ENCODE measurements at places on chromosomes 4 and X.
A peak's percentile ranks its signal among the peaks of the same experiment; 100 is the strongest.

GRCh38 chr4:22345055-22345454 lies 170.8 kb downstream of the ADGRA3 start:
- DNase-seq: no peak

- no peak for DNase-seq
Measured at GRCh38 chrX:3029129-3029528, 12.1 kb upstream of the ARSF start.

- no peak for DNase-seq
Measured at GRCh38 chr4:120841580-120841979, 80.9 kb downstream of the PRDM5 start.

DNA sequence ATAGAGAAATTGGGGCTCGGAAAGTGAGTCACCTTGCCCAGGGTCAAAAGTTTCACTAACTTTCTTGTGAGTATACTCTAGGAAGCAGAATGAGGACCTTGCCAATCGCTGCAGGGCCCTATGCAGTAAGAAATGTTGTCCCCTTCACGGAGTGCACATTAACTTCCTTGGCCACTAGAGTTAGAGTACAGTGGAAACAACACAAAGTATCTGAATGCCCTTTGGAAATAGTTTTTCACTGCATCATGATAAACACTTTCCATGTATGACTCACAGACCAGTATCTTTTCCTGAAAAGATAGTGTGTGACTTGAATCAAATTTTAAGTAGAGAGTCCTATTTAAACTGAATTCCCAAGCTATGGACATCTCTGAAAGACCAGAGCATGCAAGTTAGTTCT lies 45.5 kb upstream of the STK26 start:
- no peak for DNase-seq

- no peak for DNase-seq
Measured at GRCh38 chr4:108227923-108228322, 59.2 kb upstream of the LEF1 start.

- DNase-seq: peak; percentile 37
Measured at GRCh38 chrX:109958266-109958665, 44.6 kb upstream of the TMEM164 start.

- no peak for DNase-seq
Measured at GRCh38 chr4:27267339-27267969, 406.8 kb downstream of the STIM2 start.

GRCh38 chr4:53510321-53510720 lies 81.0 kb downstream of the LNX1 start:
- DNase-seq: no peak

GRCh38 chrX:139762400-139763183 lies 54.6 kb upstream of the MCF2 start:
- no peak for DNase-seq
